CD4-positive, alpha-beta T cell (primary cell): ENCODE measurements at places on chromosomes 2 and 18.

GRCh38 chr2:227370092-227370491 lies 9.0 kb downstream of the TM4SF20 start:
- DNase-seq = no peak

DNA sequence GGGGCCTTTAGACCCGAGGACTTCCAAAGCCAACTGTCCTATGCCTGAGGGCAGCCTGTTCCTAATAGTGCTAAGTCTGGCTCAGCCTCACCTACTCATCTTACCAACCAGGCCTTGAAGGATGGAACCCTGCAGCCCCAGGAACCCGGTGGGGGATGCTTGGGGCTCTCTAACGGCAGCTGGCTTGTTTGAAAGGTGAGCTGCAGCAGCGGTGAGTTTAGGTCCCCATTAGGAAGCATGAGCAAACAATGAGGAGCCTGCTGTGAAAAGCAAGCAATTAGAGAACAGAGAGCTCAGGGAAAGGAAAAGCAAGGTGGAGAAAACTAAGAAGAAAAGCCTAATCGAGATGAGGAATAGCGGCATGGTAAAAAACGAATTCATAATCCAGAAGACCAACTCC lies 39.9 kb downstream of the SP110 start:
- no peak for DNase-seq

DNA sequence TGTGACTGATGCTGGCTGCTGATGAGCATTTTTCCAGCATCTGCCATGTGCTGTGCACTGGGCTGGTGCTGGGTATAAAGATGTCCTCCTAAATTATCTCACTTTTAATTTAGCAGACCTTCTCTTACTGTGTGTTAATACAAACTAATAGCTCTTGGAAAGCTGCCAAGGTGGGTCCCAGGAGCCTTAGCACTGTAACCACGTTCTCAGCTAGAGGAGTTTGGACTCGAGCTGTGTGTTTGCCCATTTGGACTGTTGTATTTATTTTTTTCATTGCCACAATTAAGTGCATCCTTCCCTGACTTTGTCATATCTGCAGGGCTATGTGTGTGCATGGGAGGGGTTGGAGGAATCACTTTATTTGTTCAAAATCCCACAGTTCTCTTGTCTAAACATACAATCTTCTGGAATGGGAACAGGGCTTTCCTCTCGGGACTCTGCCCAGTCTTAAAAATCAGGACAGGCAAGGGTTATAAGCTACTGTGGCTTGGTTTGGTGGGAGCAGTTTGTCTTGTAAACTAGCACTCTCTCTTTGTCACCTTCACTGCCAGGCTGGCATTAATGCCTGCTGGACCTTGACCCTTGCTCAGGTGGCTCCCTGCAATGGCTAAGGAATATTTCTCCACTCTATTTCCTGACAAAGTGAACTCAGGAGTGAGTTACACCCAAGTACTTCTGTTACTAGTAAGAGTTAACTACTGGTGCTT lies 129.7 kb upstream of the MGAT5 start:
- DNase-seq = no peak

DNA sequence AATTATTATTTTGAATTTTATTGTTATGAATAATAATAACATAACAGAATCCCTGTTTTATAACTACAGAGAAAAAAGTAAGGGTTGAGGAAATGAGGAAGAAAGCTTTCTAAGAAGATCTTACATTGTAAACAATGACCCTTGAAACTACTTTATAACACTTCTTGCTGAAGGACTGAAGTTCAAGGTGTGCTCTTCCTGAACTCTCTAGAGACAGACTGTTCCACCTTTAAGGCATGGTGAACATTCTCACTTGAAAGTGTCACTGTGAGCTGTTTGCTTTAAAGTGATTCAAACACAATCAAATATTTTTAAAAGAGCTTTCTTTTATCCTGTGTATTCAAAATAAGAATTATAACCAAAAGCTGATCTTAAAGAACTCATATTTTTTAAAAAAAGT lies 131.5 kb downstream of the DNAH7 start:
- no peak for DNase-seq

GRCh38 chr2:71560638-71561011 lies 107.3 kb downstream of the DYSF start:
- no peak for DNase-seq

- DNase-seq = no peak
Observed at GRCh38 chr2:23592898-23593751, 208.1 kb downstream of the KLHL29 start.

DNA sequence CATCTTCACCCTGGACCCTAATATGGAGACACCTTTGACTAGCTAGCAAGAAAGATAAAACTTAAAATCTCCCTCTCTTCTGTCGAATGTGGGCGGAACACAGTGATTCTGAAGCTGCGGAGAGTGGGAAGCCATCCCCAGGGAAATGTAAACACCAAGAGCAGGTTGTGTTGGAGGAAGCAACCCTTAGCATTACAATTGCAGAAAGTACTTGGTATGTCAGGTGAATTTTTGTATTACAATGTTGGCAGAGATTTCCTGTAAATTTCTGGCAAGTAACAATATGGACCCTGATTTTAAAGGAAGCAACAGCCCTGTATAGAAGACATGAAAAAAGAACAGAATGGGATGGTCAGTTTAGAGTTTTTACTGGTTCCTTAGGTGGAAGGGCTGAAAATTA lies 35.8 kb downstream of the TSN start:
- DNase-seq = no peak

GRCh38 chr2:32626639-32627221 lies 1.1 kb upstream of the TTC27 start:
- no peak for DNase-seq

DNA sequence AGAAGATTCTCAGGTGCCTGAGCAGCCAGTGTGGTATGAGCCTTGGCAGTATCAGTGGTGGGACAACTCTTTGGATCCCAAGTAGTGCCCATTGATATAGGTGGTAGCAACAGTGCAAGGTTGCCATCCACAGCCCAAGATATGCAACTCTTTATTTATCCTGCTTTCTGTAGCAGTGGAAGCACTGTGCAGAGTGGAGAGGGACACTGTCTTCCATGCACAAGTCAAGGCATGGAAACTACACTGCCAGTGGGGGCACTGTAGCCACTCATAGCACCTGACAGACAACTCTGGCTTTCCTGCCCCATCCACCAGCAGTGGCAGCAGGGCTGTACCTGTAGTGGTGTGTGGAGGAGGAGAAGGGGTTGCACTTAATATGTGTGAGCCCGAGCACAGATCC lies 409.6 kb upstream of the TMEFF2 start:
- DNase-seq = no peak

DNA sequence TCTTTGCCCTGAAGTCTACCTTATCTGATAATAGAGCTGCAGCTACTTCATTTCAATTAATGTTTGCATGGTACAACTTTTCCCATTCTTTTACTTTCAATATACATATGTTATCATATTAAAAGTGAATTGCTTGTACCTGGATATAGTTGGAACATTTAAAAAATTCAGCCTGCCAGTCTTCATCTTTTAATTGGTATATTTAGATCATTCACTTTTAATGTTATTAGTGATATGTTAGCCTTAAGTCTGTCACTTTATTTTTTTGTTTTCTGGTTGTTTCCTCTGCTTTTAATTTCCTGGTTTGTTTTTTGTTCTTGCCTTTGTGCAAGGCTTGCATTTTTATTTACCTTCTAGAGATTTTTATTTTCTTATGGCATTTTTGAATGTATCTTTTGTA lies 158.2 kb downstream of the GALNT1 start:
- DNase-seq = no peak

DNA sequence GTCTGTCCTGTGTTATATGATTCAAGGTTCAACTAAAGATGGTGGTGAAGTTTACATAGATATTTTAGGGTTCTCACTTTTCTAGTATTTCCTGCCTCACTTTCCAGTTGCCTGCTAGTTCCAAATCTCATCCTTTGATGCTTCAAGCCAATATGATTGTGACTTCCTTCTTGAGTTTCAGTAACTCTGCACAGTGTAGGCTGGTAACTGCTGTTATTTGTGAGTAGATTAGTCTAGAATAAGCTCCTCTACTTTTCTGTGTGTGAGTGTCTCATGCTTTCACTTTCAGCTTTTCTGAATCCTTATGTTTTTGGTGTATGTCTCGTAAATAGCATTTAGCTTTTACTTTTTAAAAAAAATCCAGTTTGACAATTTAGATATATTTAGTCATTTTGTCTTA lies 42.6 kb downstream of the GALNT1 start:
- DNase-seq = no peak

DNA sequence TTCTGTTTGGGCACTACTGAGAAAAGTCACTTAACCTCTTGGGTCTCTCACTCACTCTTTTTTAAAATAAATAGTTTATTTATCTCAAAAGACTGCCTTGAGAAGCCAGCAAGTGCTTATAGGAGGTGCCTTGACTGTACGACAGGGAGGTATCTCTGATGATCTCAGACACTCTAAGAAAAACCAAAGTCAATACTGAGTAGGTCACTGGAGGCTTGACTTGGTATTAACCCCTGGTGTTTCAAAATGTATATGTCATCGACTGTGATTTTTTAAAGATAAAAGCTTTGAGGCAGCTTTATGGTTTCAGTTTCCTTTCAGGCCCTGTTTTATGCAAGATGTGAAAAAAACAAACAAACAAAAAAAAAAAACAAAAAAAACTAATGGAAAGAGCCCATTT lies 33.7 kb downstream of the MREG start:
- no peak for DNase-seq

- no peak for DNase-seq
Observed at GRCh38 chr2:48482769-48483168, 47.2 kb upstream of the STON1 start.

- no peak for DNase-seq
Observed at GRCh38 chr2:85066006-85066740, 67.0 kb upstream of the TCF7L1 start.

DNA sequence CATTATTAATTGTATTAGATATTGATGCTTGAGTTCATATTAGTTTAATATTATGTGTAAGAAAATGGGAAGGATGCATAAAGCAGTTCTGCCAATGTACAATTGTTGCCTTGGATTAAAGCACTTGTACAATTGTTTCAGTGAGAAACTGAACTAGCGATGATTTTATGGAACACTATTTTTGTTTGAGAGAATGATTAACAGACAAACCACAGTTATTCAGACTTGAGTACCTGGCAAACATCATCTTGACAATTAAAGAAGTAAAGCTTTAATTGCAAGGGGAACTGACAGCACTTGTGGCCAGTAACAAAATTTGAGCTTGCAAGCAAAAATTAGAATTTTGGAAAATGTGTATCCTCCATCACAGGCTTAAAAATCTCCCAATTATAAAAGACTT lies 214.3 kb downstream of the RIT2 start:
- no peak for DNase-seq

DNA sequence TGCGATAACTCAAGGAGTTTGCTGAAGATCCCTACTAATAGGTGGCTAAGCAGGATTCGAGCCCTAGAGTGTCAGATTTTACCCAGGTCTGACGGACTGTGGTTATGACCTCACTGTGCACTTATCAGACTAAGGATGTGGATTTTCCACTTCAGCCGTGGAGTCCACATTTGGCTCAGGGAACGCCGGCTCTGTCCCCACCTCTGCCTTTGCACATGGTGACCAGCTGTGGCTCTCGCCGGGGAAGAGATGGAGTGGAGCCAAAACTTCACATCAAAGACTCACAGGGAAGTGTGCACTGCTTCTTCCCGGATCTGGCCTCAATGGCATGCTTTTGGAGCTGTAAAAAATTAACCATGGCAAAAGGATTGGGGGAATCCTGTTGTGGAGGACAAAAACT lies 249.3 kb upstream of the APCDD1 start:
- no peak for DNase-seq

DNA sequence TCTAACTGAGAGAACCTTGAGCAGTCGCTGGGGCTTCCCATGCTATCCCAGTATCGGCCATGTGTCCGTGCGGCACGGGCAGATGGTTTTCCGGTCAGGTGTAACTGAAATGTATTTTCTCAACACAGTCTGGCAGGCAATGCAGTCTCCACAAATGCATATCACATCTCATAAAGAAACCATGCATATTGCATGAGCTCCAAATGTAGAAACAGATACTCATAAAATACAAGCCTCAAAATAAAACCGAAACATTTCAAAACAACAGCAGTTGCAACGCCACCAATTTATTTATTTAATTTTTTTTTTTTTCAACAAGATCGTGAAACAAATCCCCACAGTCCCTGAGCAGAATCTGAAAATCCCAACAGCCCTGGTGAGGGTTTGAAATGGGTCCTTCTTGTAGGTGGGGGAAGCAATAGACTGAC lies 299.4 kb downstream of the LPIN1 start:
- DNase-seq = no peak

GRCh38 chr2:27735263-27735904 lies 36.1 kb upstream of the MRPL33 start:
- peak; percentile 42 for DNase-seq

DNA sequence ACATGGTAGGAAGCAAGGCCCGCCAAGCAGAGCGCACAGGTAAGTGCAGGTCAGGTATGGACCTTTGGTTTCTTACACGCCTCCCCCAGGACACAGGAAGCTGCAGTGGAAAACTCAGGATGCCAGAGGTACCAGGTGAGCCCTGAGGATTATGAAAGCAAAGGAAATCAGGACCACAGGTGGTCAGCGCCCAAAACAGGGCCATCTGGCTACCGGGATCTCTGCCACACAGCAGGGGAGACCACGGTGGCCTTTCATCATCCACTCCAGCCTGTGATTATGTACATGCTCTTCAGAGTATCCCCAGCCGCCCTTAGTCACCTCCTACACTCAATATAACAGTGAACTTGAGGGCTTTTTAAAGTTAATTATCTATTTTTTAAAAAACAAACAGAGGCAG lies 125.5 kb upstream of the EPC2 start:
- no peak for DNase-seq

DNA sequence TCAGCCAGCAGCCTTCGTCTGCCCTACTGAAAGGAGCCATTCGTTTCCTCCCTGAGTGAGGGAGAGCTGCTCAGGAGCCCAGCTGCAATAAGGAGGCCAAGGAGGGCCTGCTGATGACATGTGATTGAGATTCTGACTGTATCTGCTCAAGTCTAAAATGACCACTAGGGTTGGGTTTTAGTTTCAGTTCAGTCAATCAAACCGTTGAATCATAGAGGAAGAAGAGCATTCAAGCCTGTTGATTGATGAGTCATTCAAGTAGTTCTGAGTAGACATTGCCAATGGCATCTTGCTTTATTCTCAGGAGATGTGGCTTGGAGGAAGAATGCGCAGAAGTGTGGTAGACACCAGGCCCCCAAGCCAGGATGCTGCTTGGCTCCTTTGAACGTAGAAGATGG lies 19.9 kb upstream of the BCL2L11 start:
- DNase-seq = no peak

DNA sequence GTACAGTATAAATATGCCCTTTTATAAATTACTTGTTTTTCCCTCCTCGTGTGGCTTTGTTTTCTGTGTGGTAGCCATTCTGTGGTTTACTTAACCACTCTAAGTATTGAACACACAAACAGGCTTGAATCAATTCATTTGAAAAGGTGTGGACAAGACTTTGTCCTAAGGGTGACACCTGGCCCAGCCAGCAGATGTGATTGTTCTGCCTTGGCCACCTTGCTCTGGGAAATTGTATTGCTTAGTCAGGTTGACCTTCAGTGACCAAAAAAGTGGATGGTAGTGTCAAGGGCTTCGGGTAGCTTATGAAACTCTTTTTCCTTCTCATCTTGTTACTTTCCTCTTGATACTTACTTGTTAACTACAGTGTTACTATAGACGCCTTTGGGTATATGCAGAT lies 61.9 kb downstream of the DGKD start:
- no peak for DNase-seq
